Suppressor macrophage (primary cell): ENCODE measurements at places on chromosomes 11 and 22.

- DNase-seq, result peak; percentile 55
These were observed 111.9 kb downstream of the MED15 start for GRCh38 chr22:20619045-20619892.

- no peak for DNase-seq
These were observed 40.2 kb downstream of the RRM1 start for GRCh38 chr11:4134806-4135205.

GRCh38 chr11:114105611-114106010 lies 46.1 kb downstream of the ZBTB16 start:
- no peak for DNase-seq

DNA sequence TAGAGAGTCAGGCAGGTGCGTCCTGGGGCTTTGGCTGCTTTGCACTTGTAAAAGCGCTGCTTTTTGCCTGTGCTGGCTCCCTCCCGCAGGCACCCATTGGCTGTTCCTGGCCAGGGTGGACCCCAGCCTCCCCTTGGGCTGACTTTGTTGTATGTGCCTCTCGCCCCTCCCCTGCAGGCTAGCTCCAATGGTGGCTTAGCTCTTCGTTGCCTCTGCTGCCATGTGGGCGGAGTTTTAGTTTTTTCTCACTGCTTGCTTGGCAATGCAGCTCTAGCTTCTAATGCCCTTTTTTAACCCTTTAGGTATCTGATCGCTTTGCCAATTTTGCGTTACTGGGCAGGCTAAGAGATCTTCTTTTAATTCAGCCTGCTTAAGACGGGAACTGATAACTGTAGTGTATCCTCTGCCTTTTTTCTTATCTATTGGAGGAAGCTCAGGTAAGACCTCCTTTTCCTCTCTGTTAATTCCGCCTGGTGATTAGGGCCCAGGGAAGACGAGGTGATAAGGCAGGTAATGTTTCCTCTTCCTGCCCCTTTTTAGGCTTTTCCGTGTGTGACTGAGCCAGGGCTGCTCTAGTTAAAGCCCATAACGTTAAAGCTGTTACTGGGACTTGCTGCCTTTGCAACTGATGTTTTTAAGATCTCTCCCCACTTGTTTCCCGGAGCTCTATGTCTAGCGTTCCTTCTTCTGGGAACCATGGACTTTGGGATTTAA lies 11.7 kb upstream of the GLYATL1 start:
- peak; percentile 15 for DNase-seq

DNA sequence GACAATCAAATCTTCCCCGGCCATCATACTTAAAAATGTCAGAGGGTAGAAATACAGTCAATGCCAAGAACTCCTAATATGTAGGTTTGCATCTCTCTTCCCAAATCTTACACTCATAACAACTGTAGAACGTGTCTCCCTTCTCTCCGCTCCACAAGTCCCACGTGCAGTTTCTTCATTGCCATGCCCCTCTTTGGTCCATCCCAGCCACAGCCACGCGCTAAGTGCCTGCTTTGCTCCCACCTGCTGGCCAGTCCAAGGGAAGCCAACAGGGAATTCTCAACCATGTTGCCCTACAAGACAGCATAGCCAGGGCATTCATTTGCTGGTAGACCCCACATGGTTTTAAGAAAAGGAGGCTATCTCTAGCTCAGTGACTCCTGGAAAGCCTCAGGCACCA lies 420.6 kb upstream of the ISX start:
- DNase-seq, result no peak

DNA sequence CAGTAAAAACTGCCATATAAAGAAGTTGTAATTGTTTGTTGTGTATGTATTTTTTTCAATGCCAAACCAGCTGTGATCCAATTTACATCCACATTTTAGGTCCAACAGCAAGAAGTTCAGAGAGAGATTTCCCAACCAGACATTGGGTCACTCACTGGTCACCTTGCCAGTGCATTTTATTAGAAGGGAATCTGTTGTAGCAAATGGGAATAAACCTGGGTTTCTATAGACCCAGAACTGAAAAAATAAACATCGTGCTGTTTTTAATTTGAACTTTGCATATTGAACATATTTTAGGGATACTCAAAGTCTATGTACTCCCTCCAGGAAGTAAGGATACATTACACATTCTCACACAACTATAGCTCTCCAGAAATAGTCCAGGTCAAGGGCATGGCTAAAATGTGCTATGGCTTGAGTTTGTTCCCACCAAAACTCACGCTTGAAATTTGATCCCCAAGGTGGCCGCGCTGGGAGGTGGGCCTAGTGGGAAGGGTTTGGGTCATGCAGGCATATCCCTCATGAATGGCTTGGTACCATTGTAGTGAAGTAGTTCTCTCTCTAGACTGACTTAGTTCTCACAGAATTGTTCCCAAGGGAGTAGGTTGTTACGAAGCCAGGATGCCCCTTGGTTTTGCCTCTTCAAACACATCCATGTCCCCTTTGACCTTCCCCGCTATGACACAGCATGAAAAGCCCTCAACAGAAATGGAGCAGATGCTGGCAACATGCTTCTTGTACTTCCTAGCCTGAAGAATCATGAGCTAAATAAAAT lies 90.9 kb downstream of the RRAS2 start:
- no peak for DNase-seq

GRCh38 chr11:103547024-103547423 lies 437.8 kb downstream of the DYNC2H1 start:
- DNase-seq, result no peak

DNA sequence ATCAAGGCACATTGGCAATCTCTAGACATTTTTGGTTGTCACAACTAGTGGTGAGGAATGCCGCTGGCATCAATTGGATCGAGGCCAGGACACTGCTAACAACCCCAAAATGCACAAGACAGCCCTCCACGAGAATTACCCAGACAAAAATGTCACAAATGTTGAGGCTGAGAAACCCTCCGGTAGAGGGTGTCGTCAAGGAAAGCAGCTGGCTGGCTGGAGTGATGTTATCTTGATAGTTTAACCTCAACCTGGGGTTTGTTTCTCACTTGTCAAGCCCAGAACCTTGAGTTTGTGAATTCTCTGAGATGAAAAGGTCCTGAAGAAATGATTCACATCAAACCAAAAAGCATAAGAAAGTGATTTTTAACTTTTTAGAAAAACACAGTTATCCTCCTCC lies 21.1 kb upstream of the TMPRSS13 start:
- peak; percentile 46 for DNase-seq

- DNase-seq, result peak; percentile 75
These were observed 25.7 kb upstream of the ACER3 start for GRCh38 chr11:76835036-76835435.

DNA sequence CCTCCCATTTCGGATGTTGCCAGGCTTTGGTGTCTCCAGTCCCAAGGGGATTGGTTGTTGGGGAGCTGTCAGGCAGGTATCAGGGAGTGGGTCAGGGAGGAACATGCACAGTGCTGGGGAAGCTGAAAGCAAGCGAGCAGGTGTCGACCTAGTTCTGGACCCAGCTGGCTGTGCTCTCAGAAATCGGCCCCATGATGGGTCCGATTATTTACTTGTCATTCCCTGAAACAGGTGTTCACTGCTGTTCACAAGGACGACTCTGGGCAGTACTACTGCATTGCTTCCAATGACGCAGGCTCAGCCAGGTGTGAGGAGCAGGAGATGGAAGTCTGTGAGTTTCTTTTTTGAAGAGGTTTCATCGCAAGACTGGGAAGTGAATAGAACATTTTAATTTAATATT lies 76.8 kb downstream of the JAM3 start:
- no peak for DNase-seq

- no peak for DNase-seq
These were observed 401.0 kb downstream of the TBC1D22A start for GRCh38 chr22:47163481-47163855.

- DNase-seq, result no peak
These were observed 2.3 kb downstream of the CTSC start for GRCh38 chr11:88335284-88335683.

DNA sequence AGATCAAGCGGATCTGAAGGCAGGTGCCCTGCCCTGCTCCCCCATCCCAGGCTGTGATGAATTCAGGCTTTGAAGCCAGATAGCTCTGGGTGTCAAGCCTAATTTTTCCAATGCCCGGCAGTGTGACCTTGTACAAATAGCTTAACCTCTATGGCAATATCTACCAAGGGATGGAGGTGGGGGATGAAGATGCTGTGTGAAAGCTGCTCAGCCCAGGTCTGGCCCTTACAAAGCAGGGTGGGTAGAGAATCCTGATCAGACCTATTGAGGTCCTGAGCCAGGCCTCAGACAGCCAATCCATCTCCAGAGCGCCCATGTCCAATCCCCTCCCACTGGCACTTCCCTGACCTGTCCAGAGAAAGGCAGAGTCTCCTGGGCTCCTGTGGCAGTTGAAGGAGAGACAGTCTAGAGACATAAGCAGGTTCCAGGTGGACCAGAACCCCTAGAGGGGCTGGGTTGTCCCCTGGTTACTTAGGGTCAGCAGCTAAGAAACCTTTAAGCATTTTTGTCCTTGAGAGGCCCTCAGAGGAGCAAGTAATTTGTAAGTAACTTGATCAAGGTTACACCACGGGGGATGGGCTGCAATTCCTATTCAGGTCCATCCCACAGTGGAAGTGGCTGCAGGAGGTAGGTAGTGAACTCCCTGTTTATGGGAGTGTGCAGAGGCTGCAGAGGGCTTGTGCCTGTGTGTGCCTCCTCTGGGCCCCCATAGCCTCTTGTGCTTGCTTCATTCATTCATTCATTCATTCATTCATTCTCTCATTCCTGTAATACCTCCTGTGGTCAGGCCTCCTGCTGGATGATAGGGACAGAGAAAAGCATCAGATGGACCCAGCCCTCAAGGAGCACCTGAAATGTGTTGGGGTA lies 10.4 kb downstream of the P2RY2 start:
- no peak for DNase-seq

- no peak for DNase-seq
These were observed 50.6 kb downstream of the ARHGAP8 start for GRCh38 chr22:44802956-44803355.

DNA sequence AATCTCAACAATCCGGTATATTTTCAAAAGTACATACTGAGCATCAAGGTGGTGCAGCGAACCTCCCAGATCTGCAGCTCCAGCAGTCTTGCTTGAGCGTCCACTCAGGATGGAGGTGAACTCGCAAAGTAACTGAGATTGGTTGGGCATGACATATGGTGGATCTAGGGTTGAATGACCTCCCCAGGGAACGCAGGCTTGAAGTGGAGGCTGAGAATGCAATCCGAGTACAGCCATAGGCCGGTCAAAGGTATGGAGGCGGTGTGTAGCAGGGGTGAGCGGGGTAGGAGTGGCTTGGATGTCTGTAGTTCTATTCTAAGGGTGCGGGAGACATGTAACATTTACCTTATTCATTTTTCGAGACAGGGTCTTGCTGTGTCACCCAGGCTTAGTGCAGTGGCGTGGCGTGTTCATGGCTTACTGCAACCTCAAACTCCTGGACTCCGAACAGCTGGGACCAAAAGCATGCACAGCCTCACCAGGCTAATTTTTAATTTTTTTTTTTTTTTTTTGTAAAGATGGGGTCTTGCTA lies 631 bp upstream of the C22orf39 start:
- peak; percentile 45 for DNase-seq

DNA sequence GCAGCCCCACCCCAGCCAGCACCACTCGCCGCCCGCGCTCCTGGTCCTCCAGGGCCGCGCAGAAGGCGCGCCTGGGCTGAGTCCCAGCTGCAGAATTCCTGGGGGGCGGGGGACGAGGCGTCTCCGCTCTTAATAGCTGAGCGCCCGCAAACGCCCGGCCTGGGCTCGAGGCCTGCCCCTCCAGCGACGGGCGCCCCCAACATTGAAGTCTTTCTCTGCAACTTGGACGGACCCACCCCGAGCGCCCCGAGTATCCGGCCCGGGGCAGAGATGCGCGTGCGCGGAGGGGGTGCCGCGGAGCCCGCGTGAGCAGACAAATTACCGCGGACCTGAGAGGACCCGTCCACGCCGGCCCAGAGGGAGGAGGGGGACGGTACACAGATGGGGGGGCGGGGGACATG lies 6.7 kb upstream of the SYT7 start:
- DNase-seq, result no peak

- DNase-seq, result no peak
These were observed 38.6 kb upstream of the PTH start for GRCh38 chr11:13534358-13534757.

- peak; percentile 71 for DNase-seq
These were observed 557 bp downstream of the RANGAP1 start for GRCh38 chr22:41285441-41285819.

DNA sequence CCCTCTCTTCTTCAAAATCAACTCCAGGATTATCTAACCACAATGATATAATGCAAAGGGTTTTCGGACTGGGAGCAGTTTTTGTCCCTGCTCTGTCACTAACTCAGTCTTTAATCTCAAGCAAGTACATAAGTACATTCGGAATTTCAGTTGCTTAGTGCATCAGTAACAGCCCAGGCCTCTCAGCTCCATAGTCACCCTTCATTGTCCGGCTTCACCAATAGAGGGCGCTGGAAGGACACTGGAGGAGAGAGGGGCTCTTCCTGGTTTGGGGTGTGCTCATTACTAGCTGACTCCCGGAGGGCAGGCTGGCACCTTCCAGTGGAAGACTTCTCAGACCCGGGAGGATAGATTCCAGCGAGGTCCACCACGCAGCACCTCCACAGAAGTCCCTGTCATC lies 90.4 kb upstream of the PDGFD start:
- peak; percentile 47 for DNase-seq

DNA sequence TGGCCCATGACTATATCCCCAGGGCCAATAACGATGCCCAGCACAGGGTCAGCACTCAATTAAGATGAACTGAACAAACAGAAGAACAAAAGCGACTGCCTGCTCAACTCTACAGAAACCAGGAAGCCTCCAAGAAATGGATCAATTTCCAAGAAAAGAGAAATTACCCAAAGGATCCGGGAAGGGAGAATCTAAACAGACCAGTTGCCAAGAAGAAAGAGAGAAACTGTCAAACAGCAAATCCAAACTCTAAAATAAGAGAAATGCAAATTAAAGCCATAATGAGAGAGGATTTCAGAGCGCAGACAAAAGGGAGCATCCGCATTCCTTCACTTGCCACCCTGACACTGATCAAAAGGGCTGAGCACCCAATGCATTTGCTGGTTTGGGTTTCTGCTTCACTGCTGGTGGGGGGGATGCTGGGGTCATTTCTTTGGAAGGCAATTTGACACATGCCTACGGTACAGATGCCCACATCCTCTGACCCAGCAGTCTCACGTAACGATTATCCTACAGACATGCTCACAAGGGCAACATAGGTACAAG lies 37.7 kb upstream of the RFPL3 start:
- no peak for DNase-seq

DNA sequence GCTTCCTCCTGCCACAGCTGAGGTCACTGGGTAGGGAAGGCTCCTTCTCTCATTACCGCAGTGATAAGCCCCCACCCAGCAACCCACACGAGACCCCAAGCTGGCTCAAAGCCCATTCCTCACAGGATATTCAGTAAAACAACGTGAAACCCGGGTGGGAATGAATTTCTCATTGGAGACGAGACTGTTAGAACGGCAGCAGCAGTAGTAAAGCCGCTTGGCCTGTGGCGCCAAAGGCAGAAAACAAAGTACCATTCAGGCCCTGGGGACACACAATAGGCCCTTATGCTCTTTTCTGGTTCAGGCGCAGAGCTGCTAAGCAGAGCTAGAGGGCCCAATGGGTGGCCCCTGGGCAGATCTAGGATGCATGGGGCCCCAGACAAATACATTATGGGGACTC lies 45.3 kb downstream of the PC start:
- no peak for DNase-seq
